Right lobe of liver (tissue), 6 donors: ENCODE measurements at places on chromosomes 3 and 15. TPM values are rescaled to one million over a fixed set of nuclear protein-coding genes. Genes with fewer than 3 reads are reported as not detected.

The TNFAIP8L3 gene
- total RNA-seq = 0.74 TPM

DNA sequence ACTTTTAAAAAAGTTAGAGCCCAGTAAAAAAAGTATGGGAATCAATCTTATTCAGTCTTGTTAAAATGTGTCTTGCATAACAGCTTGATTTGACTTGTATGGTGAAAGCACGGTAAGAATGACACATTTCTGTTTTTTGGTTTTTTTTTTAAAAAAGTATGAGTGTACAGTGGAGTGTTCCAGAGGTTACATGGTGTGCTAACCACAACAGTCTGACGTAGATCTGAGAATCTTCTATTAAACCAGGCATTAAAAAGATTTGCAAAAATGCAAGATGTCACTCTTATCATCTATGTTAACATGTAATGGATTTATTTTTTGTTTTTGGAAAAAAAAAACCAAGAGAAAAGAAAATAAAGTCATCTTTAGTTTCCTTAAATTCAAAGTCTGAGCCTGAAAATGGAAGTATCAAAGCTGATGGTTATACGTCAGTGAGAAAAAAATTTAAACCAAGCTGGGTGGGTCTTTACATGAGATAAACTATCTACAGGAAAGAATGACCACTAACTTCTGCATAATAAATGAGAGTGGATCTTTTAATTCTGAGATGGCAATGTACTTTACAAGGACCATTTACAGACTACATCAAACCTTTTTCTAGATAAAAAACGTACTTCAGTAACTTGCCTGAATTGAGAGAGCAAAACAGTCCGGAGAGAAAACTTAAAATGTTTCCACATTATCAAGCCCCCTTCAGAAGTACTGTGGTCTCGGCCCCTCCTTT lies 1.6 kb downstream of the GABPB1 start:
- H3K27me3 ChIP-seq = no peaks in the 10 kb centered on the region
- peak overlapping the region; percentile 94 for H3K4me3 ChIP-seq
- DNase-seq = no peak
- H3K36me3 ChIP-seq = no peaks in the 10 kb centered on the region
- peak overlapping the region; percentile 100 for H3K27ac ChIP-seq

DNA sequence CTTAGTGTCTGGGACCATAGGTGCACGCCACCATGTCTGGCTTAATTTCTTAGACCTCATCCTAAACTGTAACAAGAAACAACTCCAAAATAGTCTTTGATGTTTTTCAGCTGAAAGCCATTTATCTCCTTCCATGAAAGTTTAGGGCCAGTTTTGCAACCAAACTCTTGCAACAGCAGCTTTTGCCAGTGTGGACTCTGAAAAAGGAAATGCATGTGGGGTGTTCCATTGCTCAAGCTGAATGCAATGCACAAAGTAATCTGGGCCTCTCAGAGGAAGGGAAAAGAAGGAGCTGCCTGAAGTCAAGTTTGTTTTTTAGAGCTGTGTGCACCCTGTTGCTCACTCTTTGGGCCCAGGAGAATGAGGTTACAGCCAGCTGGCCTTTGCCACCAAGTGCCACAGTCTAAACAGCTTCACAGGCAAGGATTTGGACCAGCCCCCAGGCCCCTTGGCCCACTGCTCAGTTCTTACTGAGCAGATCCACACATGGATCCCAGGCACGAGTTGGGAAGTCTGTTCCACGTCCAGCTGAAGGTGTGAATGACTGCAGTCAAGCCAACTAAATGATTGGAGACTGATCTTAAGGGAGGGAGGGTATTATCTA lies 212.3 kb upstream of the LRRFIP2 start:
- H3K27me3 ChIP-seq = no peaks in the 10 kb centered on the region
- DNase-seq = no peak
- H3K36me3 ChIP-seq = peaks cover 6% of the 10 kb centered on the region
- H3K4me3 ChIP-seq = no peak overlapping the region
- no peak overlapping the region for H3K27ac ChIP-seq

DNA sequence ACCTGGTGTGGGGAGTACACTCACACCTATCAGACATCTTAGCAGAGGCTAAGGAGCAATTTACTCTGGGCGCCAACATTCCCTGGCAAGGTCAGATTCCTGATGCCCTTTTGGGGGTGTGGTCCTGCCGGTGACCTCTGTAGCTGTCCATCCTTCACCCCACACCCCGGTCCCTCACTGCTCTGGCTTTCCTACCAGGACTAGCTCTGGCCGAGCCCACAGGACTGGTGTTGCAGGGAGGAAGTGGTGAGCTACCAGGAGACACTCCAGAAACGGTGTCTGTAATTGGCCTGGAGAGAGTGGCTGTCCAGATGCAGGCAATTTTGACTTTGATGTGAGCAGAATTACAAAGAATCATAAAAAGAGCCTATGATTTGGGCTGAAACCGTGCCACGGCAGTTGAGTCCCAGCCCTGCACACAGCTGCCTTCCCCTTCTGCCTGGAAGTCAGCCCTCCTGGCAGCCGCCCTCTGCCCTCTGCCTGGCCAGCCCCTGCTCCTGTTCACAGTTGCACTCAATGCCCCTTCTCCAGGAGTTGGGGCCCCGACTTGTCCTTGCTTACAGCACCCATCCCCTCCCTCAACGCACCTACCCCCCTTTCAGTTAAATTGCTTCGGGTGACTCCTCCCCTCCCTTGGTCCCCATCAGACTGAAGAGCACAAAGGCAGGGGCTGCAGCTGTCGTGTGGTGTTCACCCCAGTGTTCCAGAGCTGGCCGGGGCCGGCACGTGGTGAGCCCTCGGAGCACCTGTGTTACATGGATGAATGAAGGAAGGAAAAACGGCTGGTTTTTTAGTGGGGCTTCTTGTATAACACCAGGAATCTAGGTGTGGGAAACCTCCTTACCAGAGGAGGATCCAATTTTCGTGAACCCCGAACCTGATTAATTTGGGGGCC lies 80.2 kb upstream of the TPM1 start:
- H3K4me3 ChIP-seq = no peak overlapping the region
- H3K36me3 ChIP-seq = no peaks in the 10 kb centered on the region
- H3K4me1 ChIP-seq = peaks cover 13% of the 10 kb centered on the region
- no peak for DNase-seq
- H3K27me3 ChIP-seq = no peaks in the 10 kb centered on the region
- H3K27ac ChIP-seq = no peak overlapping the region

GRCh38 chr3:53236112-53236841 lies 19.5 kb downstream of the TKT start:
- no peaks in the 10 kb centered on the region for H3K36me3 ChIP-seq
- DNase-seq = peak; percentile 92
- no peaks in the 10 kb centered on the region for H3K27me3 ChIP-seq
- H3K4me1 ChIP-seq = peaks cover 31% of the 10 kb centered on the region
- peak overlapping the region; percentile 67 for H3K27ac ChIP-seq
